Fibroblast of upper back skin (primary cell): ENCODE measurements at places on chromosomes 5 and 9.
A peak's percentile ranks its signal among the peaks of the same experiment; 100 is the strongest.

DNA sequence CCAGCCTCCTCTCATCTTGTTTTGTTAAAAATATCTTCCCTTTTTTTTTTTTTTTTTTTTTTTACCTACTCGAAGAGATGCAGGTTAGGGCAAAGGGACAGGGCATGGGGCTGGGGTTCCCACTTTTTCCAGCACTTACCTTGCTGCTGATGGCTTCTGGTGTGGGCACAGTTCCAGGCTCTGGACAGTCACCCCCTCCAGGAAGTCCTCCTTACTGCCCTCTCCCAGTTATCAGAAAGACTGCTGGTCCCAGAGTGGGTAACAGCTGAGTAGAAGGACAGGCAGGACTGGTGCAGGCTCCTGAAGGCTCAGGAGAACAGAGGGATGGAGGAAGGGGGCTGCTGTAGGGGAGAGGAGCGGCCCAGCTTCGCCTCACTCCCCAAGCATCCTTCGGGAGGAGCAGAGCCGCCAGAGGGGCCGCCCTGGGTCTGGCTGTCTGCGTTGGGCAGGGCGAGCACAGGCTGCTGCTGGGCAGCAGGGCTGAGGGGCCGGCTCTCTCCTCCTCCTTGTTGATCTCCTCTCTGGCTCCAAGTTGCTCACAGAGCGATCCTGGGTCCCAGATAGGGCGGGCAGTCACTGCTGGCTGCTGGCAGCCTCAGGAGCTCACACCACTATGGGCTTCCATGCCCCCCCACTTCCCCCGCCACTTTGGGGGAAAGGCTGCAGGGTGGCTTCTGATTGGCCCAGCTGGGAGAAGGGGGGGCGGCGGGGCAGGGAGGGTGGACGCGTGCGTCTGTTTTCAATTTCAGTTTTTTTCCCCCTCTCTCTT lies at the start of gene PDGFRB:
Gene PDGFRB, minus strand, starts transcription at position 588 of the 769 bp plus-strand sequence. CDS start 18,798 bp downstream, outside the sequence.
- peak; percentile 95 for DNase-seq

GRCh38 chr9:109320331-109320741 lies 523 bp downstream of the EPB41L4B start:
- no peak for DNase-seq

GRCh38 chr9:87059772-87060171 lies 112.5 kb upstream of the GAS1 start:
- DNase-seq: no peak

GRCh38 chr5:91383956-91384300 lies 811 bp upstream of the ARRDC3 start:
- no peak for DNase-seq

GRCh38 chr5:65512170-65512937 lies 30.6 kb upstream of the ADAMTS6 start:
- no peak for DNase-seq

DNA sequence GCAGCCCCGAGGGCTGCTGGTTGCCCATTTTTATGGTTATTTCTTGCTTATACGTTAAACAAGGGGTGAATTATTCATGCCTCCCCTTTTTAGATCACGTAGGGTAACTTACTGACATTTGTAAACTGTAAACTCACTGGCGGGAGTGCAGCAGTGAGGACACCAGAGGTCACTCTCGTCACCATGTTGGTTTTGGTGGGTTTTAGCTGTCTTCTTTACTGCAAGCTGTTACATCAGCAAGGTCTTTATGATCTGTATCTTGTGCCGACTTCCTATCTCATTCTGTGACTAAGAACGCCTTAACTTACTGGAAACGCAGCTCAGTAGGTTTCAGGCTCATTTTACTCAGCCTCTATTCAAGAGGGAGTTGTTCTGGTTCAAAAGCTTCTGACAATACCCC lies 155.0 kb upstream of the PRDM9 start:
- peak; percentile 1 for DNase-seq

GRCh38 chr5:54243483-54244080 lies 66.8 kb downstream of the ARL15 start:
- peak; percentile 55 for DNase-seq

DNA sequence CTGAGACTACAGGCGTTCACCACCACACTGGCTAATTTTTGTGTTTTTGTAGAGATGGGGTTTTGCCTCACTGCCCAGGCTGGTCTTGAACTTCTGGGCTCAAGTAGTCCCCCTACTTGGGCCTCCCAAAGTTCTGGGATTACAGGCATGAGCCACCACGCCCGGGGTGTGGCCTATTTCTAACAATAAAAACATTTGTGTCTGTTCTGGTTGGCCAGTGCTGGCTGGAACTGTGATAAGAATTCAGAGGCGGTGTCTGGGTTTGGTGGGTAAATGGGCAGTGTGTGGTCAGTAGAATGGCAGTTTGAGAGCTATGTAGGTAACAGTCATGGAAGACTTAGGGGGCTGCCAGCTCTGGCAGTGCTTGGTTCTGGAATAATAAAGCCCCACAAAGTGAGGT lies 46.9 kb upstream of the SYNPO start:
- no peak for DNase-seq

DNA sequence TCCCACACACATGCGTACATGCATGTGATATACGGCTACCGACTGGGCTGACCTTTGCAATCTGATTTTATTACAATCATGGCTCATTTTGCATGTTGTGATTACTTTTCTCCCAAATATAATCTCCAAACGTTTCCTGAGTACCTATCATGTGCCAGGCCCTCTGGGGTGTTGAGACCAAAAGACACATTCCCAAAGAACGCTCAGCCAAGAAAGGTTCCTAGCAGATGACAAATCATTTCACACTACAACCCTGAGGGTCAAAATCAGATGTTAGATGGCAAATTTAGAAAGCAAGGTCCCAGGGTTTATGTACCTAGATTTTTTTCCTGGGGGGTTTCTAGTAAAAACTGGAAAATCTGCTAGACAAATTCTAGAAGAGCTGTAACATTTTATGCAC lies 32.4 kb upstream of the SLC25A51 start:
- DNase-seq: no peak

- DNase-seq: no peak
Measured at GRCh38 chr9:68668127-68668526, 36.9 kb upstream of the PIP5K1B start.

- DNase-seq: peak; percentile 72
Measured at GRCh38 chr5:43041669-43042175, 1.6 kb upstream of the ANXA2R start.

- no peak for DNase-seq
Measured at GRCh38 chr5:116358911-116359418, 215.7 kb downstream of the SEMA6A start.

DNA sequence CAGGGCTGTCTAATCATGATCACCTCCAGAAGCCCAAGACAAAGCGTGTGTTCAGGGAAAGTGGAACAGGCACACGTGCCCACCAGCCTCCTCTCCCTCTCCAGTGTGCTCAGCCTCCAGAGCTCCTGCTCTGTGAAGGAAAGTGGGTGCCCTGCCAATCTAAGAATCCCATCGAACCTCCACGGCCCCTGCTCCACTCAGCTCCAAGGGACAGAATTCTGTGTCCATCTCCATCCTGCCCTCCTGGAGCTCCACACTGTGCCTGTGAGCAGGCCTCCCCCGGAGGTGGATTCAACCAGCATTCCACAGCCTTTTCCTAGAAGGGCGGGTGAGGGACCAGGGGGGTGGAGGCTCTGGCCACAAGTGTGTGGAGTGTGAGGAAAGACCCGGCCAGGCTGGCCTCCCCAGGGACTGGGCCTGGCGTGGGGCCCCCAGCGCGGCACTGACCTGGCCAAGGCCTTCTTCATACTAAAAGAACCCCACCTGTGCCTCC lies 6.0 kb downstream of the EEIG1 start:
- DNase-seq: peak; percentile 60

DNA sequence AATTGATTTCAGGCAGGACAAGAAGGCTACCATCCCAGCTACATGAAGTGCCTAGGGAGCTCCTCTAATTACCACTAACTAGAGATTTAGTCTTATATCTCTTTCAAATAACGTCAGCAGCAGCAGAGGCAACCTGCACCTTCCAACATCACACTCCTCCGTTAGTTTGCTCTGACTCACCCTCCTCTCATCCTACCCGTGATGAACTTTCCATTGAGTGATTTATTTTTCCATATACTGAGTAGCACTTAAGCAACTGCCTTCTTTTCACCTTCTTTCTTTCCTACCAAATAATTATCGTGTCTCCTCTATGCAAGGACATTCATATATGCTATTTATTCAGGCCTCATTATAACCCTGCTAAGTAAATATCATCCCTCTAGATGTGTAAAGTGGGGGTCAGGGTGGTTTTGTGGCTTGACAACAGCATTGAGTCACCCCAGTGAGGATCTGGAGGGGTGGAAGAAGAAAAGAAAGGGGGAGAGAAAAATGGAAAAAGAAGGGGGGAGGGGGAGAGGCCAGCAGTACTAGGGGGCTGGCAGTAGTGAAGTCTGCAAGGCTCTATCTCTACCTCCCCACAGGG lies 64.6 kb upstream of the CAST start:
- peak; percentile 37 for DNase-seq

- DNase-seq: no peak
Measured at GRCh38 chr9:126468141-126468825, 141.7 kb downstream of the MVB12B start.

DNA sequence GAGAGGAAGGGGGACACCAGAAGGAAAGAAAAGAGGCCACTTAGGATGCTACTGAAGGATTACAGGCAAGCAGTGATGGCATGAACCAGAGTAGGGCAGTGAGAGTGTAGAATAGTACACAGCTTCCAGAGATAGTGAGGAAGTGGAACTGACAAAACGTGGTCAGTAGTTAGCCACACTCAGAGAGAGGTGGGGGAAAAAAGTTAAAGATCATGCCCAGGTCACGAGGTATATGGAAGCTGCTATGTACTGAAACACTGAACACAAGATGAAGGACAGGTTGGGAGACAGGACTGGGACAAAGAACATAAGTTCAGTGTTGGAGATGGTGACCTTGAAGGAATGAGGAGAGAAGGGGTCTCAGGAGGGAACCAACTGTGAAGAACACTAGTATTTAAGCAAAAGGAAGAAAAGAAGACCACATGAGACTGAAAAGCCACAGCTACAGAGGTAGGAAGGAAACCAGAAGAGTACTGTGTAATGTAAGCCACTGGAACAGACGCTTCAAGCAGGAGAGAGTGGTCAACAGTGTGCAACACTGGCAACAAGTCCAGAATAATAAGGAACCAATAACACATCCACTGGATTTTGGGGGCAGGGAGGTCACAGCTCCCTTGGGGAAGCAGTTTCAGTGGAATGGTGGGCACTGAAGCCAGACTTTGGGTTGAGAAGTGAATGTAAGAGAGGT lies 45.5 kb downstream of the ELL2 start:
- DNase-seq: no peak
